Fibroblast of skin of scalp (primary cell): ENCODE measurements at places on chromosomes 1 and 21.

GRCh38 chr1:6861075-6861724 lies 75.9 kb downstream of the CAMTA1 start:
- DNase-seq, result no peak

DNA sequence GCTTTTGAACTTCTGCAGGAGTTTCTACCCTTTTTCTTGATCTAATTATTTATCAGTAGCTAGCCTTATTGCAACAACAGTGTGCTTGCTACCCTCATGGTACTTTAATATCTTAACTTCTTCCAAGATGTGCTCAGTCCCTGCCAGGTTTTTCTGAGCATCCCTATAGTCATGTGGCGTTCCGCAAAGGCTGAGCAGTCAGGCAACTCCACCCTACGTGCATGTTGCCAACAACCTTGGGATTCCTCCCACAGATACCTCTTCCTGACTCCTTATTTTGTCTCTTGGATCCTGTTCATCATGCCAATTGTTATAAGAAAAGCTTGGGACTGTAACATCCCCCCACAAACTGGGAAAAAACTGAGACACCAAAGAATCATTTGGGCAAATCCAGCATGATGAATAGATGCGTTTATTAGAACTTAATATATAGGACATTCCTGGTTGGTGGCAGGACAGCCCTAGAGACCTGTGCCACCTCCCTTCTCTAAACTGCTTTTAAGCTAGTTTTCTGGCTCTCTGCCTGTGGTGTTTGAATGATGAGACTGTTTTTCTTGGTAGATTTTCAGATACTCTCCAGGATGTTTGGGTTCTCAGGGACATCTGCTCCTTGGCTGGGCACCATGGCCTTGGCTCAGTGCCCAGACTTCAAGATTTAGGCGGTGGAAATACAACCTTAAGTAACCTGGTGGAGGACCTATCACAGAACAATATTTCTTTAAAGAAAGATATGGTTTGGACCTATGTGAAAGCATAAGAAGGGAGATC lies 27.1 kb upstream of the KCTD3 start:
- peak; percentile 34 for DNase-seq

- no peak for DNase-seq
Observed at GRCh38 chr1:203593723-203594122, 32.9 kb upstream of the ATP2B4 start.

GRCh38 chr1:225818229-225818628 lies 8.3 kb downstream of the EPHX1 start:
- DNase-seq, result no peak

- DNase-seq, result peak; percentile 21
Observed at GRCh38 chr1:221794079-221794670, 52.3 kb upstream of the DUSP10 start.

- no peak for DNase-seq
Observed at GRCh38 chr1:34262023-34262853, 85.5 kb downstream of the C1orf94 start.

DNA sequence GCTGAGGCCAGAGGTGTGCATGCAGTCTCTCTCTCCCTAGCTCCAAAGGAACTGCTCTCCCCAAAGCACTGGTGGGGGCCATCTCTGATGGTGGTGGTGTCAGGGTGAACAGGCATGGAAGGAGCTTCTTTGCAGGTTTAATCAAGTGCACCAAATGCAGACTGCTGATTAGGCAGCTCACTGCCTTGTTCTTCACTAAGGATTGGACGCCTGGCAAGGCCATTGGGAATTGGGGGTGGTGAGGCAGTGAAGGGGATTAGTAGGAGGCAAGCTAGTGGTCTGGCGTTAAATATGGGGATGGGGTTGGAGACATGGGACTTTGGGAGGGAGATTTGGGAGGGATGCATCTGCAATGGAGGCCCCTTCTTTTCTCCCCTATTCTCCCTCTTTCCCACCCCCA lies 1.5 kb downstream of the CACNA1E start:
- no peak for DNase-seq
